ENCODE measurements at places on chromosomes 3 and 15. TPM values are rescaled to one million over a fixed set of nuclear protein-coding genes. Genes with fewer than 3 reads are reported as not detected.

DNA sequence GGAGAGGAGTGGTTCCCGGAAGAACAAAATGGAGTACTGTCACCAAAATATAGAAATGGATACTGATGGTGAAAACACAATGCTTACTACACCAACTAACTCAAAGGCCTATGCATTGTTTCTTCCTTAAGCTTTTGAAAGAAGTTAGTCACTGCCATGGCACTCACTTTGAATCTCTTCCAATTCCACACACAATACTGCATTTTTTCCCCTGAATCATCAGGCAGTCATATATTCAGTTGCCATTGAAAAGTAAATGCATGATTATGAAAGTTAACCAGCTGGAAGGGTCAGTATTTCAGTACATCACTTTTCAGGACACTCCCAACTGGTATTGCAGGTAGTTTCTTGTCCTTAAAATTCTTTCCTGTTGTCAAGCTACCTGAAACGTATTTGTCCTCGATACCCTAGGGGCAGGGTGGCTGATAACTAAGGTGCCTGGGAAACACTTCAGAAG, 9.0 kb upstream of the LRRFIP2 start:
- no peak for DNase-seq

Gene DHX30
- 62.2 TPM for total RNA-seq

GRCh38 chr15:21270474-21270873, 169.8 kb downstream of the POTEB3 start:
- no peak for DNase-seq

Gene UROC1
- total RNA-seq = not detected

GRCh38 chr3:67064105-67064504, 66.0 kb downstream of the KBTBD8 start:
- no peak for DNase-seq

Gene POLR2H
- total RNA-seq = 112 TPM

- DNase-seq = no peak
Observed at GRCh38 chr3:124669470-124669869, 60.8 kb upstream of the UMPS start.

Gene FAM131A
- 4.1 TPM for total RNA-seq

Data from activated naive CD4-positive, alpha-beta T cell treated with anti-CD3 and anti-CD28 coated beads, Interleukin-2, amount 50 U/mL, for 72 hours (primary cell).